ENCODE measurements at places on chromosomes 16 and 17. TPM values are rescaled to one million over a fixed set of nuclear protein-coding genes. Genes with fewer than 3 reads are reported as not detected.

Gene CLEC19A
- not detected for total RNA-seq

Gene INCA1
- not detected for total RNA-seq

DNA sequence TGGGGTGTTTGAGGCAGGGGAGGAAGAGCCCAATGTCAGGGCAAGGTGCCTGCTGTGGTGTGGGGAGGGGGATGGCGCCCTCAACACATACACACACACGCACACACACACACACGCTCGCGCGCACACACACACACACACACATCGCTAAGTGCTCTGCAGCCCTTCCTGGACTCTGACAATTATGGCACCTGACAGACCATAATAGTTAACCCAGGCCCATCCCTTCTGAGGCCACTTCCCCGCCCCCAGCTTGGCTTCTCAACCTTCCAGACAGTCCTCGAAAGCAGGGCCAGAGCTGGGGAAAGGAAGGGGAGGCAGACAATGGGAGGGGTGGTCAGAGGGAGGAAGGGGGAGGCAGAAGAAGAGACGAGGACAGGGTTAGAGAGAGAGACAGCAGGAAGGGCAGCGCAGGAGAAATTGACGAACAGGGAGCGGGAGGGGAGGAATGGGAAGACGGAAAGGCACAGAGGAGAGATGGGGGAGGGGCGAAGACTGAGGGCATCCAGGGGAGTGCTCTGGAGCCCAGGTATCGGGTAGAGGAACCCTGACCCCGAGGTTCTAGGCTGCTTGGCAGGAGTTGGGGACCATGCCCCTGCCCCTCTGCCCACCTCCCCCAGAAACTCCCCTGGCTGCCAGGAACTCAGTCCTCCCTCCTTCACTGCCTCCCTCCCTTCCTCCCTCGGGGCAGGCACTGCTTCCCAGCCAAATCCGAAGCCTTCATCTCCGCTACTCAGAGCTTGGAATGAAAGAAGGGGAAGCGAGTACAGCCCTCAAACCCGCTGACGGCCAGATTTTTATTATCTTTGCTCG is 4.0 kb downstream of the SRCIN1 start:
- no peak for DNase-seq

DNA sequence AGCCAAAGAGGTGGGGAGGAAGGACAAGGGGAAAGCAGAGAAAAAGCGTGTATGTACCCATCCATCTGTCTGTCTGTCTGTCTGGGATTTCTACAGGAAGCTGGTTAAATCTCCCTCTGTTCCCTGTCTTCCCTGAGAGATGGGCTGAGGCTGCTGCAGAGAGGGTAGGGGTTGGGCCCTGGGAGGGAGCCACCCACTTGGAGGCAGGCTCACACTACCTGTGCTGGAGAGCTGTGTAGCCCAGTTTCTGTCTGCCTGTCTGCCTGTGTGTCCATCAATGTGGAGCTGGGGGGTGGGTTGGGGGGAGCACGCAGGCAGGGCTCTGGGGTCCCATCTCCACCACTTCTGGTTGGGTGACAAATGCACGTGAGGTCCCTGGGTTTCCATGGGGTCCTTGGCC is 18.6 kb upstream of the C17orf113 start:
- DNase-seq = no peak

DNA sequence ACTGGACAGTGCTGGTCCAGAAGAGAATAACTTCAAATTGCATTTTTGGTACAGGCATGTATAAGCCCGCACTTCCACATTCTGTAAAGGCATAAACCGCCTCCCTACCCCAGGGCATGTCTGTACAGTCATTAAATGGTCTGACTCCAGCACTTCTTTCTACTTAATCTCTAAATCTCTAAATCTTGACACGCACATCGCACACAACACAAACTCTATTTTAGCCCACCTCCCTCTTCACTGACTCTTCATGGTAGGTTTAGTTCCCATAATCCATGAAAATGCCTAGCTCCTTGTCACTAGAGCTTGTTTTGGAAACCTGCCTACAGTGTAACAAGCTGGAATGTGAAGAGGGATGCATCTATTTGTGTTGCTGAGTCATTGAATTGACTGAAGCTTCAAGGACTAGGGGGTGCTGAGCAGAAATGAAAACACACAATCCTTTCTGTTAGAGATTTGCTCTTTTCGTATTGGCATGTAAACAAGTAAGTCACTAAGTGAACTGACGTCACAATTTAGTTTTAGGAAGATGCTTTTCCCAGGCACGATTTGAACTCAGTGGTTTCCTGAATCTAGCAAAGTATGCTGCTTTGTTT is 1.6 kb upstream of the DUSP14 start:
- DNase-seq = peak; percentile 90

DNA sequence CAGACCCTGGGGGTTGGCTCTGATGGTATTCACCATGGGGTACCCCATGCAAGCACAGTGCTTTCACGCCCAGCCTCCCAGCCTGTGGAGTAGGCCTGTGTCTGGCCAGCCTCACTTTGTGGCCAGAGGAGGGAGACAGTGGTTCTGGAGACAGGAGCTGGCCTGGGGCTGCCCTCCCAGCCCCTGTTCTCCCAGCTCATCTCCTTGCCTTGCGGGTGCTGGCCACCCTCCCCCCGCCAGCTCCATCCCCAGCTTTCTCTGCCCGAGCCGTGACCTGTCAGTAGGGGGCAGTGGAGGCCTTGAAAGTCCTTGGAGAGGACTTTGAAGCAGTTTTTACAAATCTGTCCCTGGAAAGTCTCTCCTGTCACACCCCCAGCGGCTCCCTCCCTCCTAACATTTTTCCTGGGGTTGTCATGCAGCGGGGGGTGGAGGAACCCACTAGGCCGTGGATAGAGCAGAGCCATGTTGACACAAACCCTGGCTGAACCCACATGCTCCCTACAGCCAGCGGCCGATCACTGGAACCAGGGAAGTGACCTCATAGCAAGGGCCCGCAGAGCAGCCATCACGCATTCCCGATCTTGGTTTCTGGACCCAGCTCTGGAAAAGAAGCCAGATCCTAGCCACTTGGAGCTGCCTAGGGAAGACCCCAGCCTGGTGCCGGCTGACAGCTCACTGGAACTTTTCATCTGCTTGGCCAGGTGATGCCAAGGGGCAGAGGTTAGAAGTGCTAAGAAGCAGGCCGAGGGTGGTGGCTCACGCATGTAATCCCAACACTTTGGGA is 289.4 kb downstream of the SEC14L1 start:
- DNase-seq = peak; percentile 62

DNA sequence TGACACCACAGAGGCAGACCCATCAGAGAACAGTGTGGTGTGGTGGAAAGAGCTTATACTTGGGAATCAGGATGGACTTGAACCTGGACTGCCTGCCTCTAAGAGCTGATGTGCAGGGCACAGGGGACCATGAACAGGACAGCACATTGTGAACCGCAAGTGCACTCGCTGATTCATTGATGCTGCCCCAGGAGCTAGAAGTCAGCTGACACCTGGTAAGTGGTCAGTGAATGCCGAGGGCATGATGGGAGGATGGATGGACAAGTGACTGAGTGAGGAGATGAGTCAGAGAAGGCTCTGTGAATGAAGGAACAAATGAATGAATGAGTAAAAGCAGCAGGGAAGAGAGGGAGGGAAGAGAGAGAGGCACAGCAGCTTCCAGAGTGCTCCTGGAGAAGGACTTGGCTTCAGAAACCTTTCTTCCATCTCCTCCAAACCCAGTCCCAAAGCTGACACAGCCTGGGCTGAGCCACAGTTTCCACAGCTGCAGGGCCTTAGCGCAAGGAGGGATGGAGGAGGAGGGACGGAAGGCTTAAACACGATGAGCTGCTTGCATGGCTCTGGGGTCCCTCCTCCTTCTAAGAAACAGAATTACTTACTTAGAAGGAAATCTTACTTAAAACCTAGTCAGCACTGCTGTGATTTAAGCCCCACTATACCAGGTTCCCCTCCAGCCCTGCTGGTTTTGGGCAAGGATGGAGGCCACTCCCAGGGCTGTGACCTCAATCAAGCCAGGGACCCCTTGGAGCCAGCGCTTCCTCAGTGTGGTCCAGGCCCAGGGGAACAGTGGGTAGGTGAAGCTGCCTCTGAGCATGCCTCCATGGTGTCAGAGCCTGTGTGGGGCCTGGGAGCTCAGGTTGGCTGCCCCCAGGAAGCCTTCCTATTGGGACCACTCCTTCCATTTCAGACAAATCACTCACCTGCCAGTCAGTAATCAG is 184.6 kb downstream of the TMEM132E start:
- no peak for DNase-seq

GRCh38 chr17:64448665-64449512 is at the start of gene MILR1:
Gene MILR1, plus strand, starts transcription at chr17:64449115. Its CDS starts 54 bp downstream, at chr17:64449169.
- DNase-seq = peak; percentile 3

Measured in NCI-H460 (cell line).